ENCODE measurements at places on chromosomes 2 and 18. TPM values are rescaled to one million over a fixed set of nuclear protein-coding genes. Genes with fewer than 3 reads are reported as not detected.

DNA sequence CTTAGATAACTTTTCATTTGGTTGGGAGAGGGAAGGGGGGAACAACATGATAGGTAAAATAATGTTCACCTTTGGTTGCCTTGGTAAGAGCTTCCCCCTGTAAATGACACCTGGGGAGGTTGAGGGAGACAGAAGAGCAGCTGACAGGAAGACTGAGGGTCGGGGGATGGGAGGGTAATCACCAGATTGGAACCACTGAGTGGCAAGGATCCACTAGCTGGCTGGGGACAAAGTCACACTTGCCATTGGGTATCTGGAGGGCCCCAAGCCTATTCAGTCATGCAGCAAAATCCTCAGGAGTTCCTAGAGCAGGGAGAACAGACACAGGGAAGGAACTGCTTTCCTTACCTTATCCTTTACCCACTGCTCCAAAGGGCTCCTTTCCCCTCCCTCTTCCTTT lies 84.3 kb downstream of the MAPK4 start:
- H3K36me3 ChIP-seq, result no peaks in the 10 kb centered on the region
- peaks cover 16% of the 10 kb centered on the region for H3K27me3 ChIP-seq
- H3K27ac ChIP-seq, result no peak overlapping the region
- no peak overlapping the region for H3K4me3 ChIP-seq
- no peak for DNase-seq

- H3K27me3 ChIP-seq, result no peaks in the 10 kb centered on the region
- H3K36me3 ChIP-seq, result peaks cover 7% of the 10 kb centered on the region
- H3K27ac ChIP-seq, result no peak overlapping the region
- no peak overlapping the region for H3K4me3 ChIP-seq
Observed at GRCh38 chr2:113009622-113010021, 4.4 kb downstream of the IL36A start.

DNA sequence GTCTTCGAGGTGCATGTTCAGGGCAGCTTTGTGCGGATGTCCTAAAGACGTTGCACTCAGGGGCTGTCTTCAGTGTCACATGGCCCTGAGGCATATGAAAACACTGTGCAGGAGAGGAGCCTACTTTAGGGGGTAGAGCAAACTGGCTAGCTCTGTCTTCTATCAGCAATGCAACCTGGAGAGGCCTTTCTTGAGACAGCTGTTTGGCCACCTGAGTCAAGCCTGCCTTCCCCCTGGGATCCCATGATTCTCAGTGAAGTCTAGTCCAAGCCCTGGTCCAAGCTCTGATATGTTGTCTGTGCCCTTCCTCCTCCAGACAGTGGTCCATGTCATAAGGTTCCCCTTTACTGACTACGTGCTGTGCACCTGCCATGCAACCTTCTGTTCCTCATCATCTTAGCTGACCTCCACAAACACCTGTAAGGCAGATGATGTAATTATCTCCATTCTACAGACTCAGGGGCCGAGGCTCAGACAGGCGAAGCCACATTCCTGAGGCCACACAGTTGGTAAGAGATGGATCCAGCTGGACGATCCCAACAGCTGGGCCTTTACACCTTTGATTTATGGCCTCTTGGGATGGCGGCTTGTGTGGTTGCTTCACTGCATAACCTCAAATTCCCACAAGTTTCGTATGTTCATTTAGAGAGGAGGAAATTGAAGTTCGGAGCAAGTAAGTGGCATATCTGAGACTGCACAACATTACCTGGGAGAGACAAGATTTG lies 109.9 kb downstream of the COPS8 start:
- H3K27ac ChIP-seq, result no peak overlapping the region
- DNase-seq, result no peak
- H3K27me3 ChIP-seq, result peaks cover 59% of the 10 kb centered on the region
- H3K4me3 ChIP-seq, result no peak overlapping the region
- H3K4me1 ChIP-seq, result no peaks in the 10 kb centered on the region

- H3K4me1 ChIP-seq, result no peaks in the 10 kb centered on the region
- no peak overlapping the region for H3K27ac ChIP-seq
- DNase-seq, result no peak
- H3K27me3 ChIP-seq, result peaks cover 22% of the 10 kb centered on the region
- H3K4me3 ChIP-seq, result no peak overlapping the region
Observed at GRCh38 chr2:60661073-60661738, 94.9 kb upstream of the PAPOLG start.

DNA sequence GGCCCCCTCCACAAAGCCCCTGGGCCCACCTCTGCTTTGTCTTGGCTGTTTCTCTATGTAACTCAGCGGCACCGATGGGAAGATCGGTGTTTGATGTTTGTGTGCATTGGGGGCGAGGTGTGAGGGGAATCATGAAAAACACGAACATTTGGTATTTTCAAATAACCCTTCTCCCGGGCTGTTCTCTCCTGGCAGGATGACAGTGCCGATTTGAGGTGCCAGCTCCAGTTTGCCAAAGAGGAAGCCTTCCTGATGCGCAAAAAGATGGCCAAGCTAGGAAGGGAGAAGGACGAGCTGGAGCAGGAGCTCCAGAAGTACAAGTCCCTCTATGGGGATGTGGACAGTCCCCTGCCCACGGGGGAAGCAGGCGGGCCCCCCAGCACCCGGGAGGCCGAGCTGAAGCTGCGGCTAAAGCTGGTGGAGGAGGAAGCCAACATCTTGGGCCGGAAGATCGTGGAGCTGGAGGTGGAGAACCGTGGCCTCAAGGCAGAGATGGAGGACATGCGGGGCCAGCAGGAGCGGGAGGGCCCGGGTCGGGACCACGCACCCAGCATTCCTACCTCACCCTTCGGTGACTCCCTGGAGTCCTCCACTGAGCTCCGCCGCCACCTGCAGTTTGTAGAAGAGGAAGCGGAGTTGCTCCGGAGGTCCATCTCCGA lies 78.1 kb downstream of the MTCL1 start:
- H3K4me3 ChIP-seq, result no peak overlapping the region
- H3K27me3 ChIP-seq, result peaks cover 41% of the 10 kb centered on the region
- DNase-seq, result no peak
- no peak overlapping the region for H3K27ac ChIP-seq
- H3K36me3 ChIP-seq, result peaks cover 4% of the 10 kb centered on the region

- H3K27me3 ChIP-seq, result peaks cover 22% of the 10 kb centered on the region
- no peak for DNase-seq
- H3K27ac ChIP-seq, result peak overlapping the region; percentile 95
- H3K4me1 ChIP-seq, result peaks cover 21% of the 10 kb centered on the region
- peak overlapping the region; percentile 94 for H3K4me3 ChIP-seq
Observed at GRCh38 chr2:201781557-201782051, 871 bp upstream of the ALS2 start.

DNA sequence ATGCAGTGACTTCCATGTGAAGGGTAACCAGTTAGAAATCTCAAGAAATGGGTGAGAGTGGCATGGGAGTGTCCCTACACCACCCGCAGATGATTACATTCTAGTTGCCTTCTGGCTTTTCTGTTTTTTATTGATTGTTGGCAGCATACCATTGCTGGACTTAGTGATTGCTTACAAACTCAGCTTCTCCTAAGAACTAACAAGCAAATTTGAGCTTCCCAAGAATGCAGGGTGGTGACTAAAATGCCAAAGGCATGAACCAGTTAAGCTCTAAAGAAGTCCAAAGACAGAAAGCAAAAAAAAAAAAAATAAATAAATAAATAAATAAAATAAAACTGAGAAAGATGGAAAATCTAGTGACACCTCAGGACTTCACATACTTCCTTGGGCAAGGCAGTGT lies 245.5 kb upstream of the PARD3B start:
- H3K27ac ChIP-seq, result no peak overlapping the region
- no peak for DNase-seq
- peaks cover 2% of the 10 kb centered on the region for H3K36me3 ChIP-seq
- H3K27me3 ChIP-seq, result peaks cover 35% of the 10 kb centered on the region
- H3K4me1 ChIP-seq, result no peaks in the 10 kb centered on the region

- H3K27ac ChIP-seq, result peak overlapping the region; percentile 76
- H3K36me3 ChIP-seq, result peaks cover 2% of the 10 kb centered on the region
- peak overlapping the region; percentile 7 for H3K4me3 ChIP-seq
- H3K27me3 ChIP-seq, result no peaks in the 10 kb centered on the region
- peaks cover 26% of the 10 kb centered on the region for H3K4me1 ChIP-seq
- DNase-seq, result no peak
Observed at GRCh38 chr2:144240656-144241339, 279.1 kb downstream of the ZEB2 start.

DNA sequence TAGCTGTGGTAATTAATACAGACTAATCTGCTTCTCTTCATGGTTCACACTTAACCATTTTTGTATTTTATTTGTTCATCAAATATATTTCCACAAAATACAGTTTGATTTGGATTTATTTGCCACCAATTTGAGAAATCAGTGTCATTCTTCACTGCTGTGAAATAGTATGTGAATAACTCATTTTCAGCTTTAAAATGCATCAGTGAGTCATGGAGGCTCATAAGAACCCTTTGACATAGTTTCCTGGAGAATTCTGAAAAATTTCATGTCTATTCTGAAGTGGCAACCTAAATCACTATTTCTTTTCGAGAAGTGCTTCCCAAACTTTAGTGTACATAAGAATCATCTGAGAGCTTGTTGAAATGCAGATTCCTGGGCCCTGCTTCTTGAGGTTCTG lies 1026.7 kb upstream of the ACVR2A start:
- no peaks in the 10 kb centered on the region for H3K4me1 ChIP-seq
- H3K27ac ChIP-seq, result no peak overlapping the region
- no peaks in the 10 kb centered on the region for H3K27me3 ChIP-seq
- no peak overlapping the region for H3K4me3 ChIP-seq
- H3K36me3 ChIP-seq, result no peaks in the 10 kb centered on the region
- DNase-seq, result no peak

GRCh38 chr2:120680136-120680761 lies 55.4 kb upstream of the GLI2 start:
- H3K27ac ChIP-seq, result peak overlapping the region; percentile 86
- H3K4me3 ChIP-seq, result peak overlapping the region; percentile 66
- H3K27me3 ChIP-seq, result peaks cover 80% of the 10 kb centered on the region
- peaks cover 3% of the 10 kb centered on the region for H3K4me1 ChIP-seq
- no peaks in the 10 kb centered on the region for H3K36me3 ChIP-seq
- DNase-seq, result peak; percentile 48

DNA sequence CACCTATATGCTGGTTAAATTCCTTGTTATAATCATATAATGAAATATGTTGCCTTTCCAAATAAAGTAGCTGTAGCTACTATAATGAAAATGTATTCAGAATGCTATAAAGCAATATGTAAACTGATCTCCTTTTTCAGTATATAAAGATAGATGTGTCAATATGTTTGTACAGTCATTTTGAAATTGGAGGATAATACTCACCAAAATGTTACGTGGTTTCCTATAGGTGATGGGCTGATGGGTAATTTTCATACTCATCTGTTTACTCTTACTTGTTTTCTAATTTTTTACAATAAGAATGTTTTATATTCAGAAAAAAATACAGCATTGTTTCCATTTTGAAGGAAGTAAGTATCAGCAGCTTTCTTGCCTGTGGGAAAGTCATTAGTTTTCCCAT lies 70.2 kb downstream of the PRKRA start:
- peaks cover 4% of the 10 kb centered on the region for H3K4me1 ChIP-seq
- peaks cover 10% of the 10 kb centered on the region for H3K36me3 ChIP-seq
- H3K27ac ChIP-seq, result no peak overlapping the region
- H3K27me3 ChIP-seq, result peaks cover 36% of the 10 kb centered on the region
- no peak overlapping the region for H3K4me3 ChIP-seq

- no peak overlapping the region for H3K27ac ChIP-seq
- DNase-seq, result no peak
- no peaks in the 10 kb centered on the region for H3K27me3 ChIP-seq
- H3K4me1 ChIP-seq, result peaks cover 15% of the 10 kb centered on the region
- no peaks in the 10 kb centered on the region for H3K36me3 ChIP-seq
Observed at GRCh38 chr2:241767464-241768250, 9.0 kb upstream of the GAL3ST2 start.

GRCh38 chr18:46736135-46736534 lies 20.7 kb downstream of the ST8SIA5 start:
- peaks cover 43% of the 10 kb centered on the region for H3K27me3 ChIP-seq
- no peak overlapping the region for H3K4me3 ChIP-seq
- H3K36me3 ChIP-seq, result peaks cover 2% of the 10 kb centered on the region

- no peak for DNase-seq
- H3K4me1 ChIP-seq, result no peaks in the 10 kb centered on the region
Observed at GRCh38 chr2:210768329-210768910, 212.0 kb downstream of the CPS1 start.

DNA sequence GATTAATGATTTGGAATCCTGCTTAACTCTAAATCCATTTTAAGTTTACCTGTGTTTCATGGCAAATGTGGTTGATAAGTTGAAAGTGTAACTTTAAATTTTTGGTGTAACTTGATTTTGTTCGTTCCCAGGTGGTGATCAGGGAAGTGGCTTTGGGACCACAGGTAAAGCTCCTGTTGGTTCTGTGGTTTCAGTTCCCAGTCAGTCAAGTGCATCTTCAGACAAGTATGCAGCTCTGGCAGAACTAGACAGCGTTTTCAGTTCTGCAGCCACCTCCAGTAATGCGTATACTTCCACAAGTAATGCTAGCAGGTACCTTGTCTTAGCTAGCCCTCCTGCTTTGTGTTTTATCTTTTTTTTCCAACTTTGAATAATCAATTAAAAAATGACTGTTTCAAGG lies 62.8 kb downstream of the AGFG1 start:
- H3K4me1 ChIP-seq, result peaks cover 2% of the 10 kb centered on the region
- peaks cover 9% of the 10 kb centered on the region for H3K36me3 ChIP-seq
- DNase-seq, result no peak
- H3K4me3 ChIP-seq, result no peak overlapping the region

- H3K27me3 ChIP-seq, result peaks cover 27% of the 10 kb centered on the region
- no peak overlapping the region for H3K4me3 ChIP-seq
- H3K36me3 ChIP-seq, result peaks cover 4% of the 10 kb centered on the region
- no peaks in the 10 kb centered on the region for H3K4me1 ChIP-seq
- DNase-seq, result no peak
- H3K27ac ChIP-seq, result no peak overlapping the region
Observed at GRCh38 chr2:65479524-65479923, 47.1 kb upstream of the SPRED2 start.

DNA sequence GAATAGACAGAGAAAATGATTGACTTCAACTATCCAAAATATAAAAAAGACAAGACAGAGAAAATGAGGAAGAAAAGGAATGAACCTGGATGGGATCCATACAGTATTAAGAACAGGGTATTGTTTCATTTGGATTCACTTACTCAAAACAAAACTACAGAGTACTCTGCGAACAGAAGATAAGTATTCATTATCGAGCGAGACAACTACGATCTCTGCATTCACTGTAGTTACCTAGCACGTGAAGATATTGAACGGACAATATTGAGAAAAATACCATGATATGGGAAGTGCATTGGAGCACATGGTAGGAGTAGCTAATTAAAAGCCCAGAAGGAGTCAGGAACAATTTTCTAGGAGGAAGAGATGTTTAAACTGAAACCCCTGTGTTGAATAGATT lies 1.0 kb upstream of the ORC2 start:
- H3K36me3 ChIP-seq, result peaks cover 4% of the 10 kb centered on the region
- H3K27ac ChIP-seq, result peak overlapping the region; percentile 97
- no peaks in the 10 kb centered on the region for H3K27me3 ChIP-seq
- peaks cover 50% of the 10 kb centered on the region for H3K4me1 ChIP-seq
- DNase-seq, result no peak
- H3K4me3 ChIP-seq, result peak overlapping the region; percentile 97

GRCh38 chr2:223995569-223995968 lies 38.3 kb downstream of the MRPL44 start:
- H3K27ac ChIP-seq, result no peak overlapping the region
- H3K27me3 ChIP-seq, result peaks cover 15% of the 10 kb centered on the region
- no peak overlapping the region for H3K4me3 ChIP-seq
- no peaks in the 10 kb centered on the region for H3K36me3 ChIP-seq
- no peak for DNase-seq

The CENPA gene
- total RNA-seq, result 0.50 TPM

The RSAD2 gene
- total RNA-seq, result 4.1 TPM

The AKAIN1 gene
- total RNA-seq, result not detected

The STRADB gene
- 8.3 TPM for total RNA-seq

The REG3G gene
- not detected for total RNA-seq

The CFAP65 gene
- not detected for total RNA-seq

The MLPH gene
- total RNA-seq, result not detected

The PSMA8 gene
- 0.52 TPM for total RNA-seq

The ZNF385B gene
- not detected for total RNA-seq

Data from T-helper 17 cell (primary cell).